Purkinje cell (primary cell): ENCODE measurements at places on chromosomes 4 and X. TPM values are rescaled to one million over a fixed set of nuclear protein-coding genes. Genes with fewer than 3 reads are reported as not detected.

MSANTD1 gene
- polyA plus RNA-seq: 0.11 and 0.41 TPM in 2 replicates

GPR82 gene
- polyA plus RNA-seq: 0.42 and 0.85 TPM in 2 replicates

TMEM31 gene
- polyA plus RNA-seq: not detected in 2 replicates

GC gene
- polyA plus RNA-seq: not detected in 2 replicates

ADH1C gene
- polyA plus RNA-seq: not detected in 2 replicates

SPANXA1 gene
- not detected in 2 replicates for polyA plus RNA-seq

SPANXD gene
- not detected in 2 replicates for polyA plus RNA-seq

FAM133A gene
- 0.84 and 4.2 TPM in 2 replicates for polyA plus RNA-seq

RBM3 gene
- polyA plus RNA-seq: 37.2 and 38.7 TPM in 2 replicates

HTN3 gene
- polyA plus RNA-seq: not detected in 2 replicates

PASD1 gene
- polyA plus RNA-seq: not detected in 2 replicates

PCDH7 gene
- polyA plus RNA-seq: 0.60 and 15.1 TPM in 2 replicates

GYPA gene
- not detected in 2 replicates for polyA plus RNA-seq

MAGEC1 gene
- polyA plus RNA-seq: not detected in 2 replicates

ZFP42 gene
- not detected in 2 replicates for polyA plus RNA-seq

MAGEA9B gene
- polyA plus RNA-seq: not detected in 2 replicates

TBC1D8B gene
- polyA plus RNA-seq: 1.2 and 5.6 TPM in 2 replicates

FRMD7 gene
- not detected in 2 replicates for polyA plus RNA-seq

SCRG1 gene
- 8.5 and 19.4 TPM in 2 replicates for polyA plus RNA-seq

EXOSC9 gene
- polyA plus RNA-seq: 34.6 and 51.2 TPM in 2 replicates

MFSD8 gene
- 40.2 and 47.7 TPM in 2 replicates for polyA plus RNA-seq

ADGRG4 gene
- not detected in 2 replicates for polyA plus RNA-seq

MMRN1 gene
- polyA plus RNA-seq: not detected in 2 replicates

GIMD1 gene
- not detected in 2 replicates for polyA plus RNA-seq

CXCL5 gene
- not detected in 2 replicates for polyA plus RNA-seq

XAGE5 gene
- not detected in 2 replicates for polyA plus RNA-seq

BMPR1B gene
- 29.6 and 34.4 TPM in 2 replicates for polyA plus RNA-seq

HSFX2 gene
- polyA plus RNA-seq: 0.89 TPM in 1 of 2 replicates, not detected in the other

TMEM255A gene
- 142 and 168 TPM in 2 replicates for polyA plus RNA-seq

WAS gene
- not detected in 2 replicates for polyA plus RNA-seq

CXCL10 gene
- polyA plus RNA-seq: not detected in 2 replicates

REELD1 gene
- polyA plus RNA-seq: 0.38 TPM in 1 of 2 replicates, not detected in the other

OTUD6A gene
- polyA plus RNA-seq: not detected in 2 replicates

ATP8A1 gene
- polyA plus RNA-seq: 16.9 and 28.7 TPM in 2 replicates

GYG2 gene
- polyA plus RNA-seq: 0.52 and 1.8 TPM in 2 replicates
